ENCODE measurements at places on chromosomes 1 and 21.

- no peak for DNase-seq
These were observed 116.7 kb downstream of the RUSC1 start for GRCh38 chr1:155437405-155437804.

DNA sequence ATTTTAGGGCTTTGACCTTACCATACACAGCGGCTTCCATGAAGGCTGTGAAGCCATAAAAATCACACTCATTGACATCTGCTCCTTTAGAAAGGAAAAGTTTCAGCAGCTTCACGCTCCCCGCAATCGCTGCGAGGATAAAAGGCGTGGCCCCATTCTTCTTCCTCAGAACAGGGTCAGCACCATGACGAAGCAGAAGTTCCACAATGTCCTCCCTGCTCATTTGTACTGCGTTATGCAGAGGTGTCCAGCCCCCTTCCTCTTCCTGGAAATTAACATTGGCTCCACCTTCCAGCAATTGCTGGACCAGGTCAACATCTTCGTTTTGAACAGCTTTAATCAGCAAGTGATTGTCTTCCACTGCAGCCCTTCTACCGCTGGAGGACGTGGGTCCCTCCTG lies 2.7 kb downstream of the RNASEL start:
- DNase-seq, result no peak

DNA sequence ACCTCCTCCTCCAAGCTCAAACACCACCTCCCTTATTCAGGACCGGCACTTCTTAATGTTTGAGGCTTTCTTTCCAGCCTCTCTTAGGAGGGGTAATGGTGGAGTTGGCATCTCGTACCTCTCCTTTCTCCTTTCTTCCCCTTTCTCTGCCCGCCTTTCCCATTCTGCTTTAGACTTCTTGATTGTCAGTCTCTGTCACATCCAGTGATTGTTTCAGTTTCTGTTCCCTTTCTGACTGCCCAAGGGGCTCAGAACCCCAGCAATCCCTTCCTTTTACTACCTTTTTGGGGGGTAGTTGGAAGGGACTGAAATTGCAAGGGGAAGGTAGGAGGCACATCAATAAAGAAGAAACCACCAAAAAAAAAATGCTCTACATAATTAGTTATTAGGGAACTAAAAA lies 5.6 kb downstream of the ELK4 start:
- no peak for DNase-seq

GRCh38 chr1:101993710-101994109 lies 3.0 kb downstream of the OLFM3 start:
- DNase-seq, result no peak

DNA sequence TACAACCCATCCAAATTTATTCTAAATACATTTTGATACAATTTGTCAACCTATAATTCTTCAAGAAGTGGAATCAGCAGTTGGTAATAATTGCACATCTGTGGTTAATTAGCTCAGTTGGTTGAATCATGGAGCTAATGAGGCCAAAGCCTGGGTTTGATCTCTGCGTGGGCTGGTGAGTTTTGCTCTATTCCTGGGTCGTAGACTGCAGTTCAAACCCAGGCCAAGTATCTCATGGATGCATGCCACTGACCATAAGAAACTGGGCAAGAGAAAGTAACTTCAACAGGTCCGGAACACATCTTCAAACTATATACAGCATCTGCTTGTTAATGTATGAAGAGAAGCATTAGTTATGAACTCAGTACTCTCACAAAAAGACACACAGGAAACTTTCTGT lies 779.7 kb downstream of the USP25 start:
- no peak for DNase-seq
